Upper lobe of left lung (tissue), 6 donors: ENCODE measurements at places on chromosomes 11 and 22. TPM values are rescaled to one million over a fixed set of nuclear protein-coding genes. Genes with fewer than 3 reads are reported as not detected.

DNA sequence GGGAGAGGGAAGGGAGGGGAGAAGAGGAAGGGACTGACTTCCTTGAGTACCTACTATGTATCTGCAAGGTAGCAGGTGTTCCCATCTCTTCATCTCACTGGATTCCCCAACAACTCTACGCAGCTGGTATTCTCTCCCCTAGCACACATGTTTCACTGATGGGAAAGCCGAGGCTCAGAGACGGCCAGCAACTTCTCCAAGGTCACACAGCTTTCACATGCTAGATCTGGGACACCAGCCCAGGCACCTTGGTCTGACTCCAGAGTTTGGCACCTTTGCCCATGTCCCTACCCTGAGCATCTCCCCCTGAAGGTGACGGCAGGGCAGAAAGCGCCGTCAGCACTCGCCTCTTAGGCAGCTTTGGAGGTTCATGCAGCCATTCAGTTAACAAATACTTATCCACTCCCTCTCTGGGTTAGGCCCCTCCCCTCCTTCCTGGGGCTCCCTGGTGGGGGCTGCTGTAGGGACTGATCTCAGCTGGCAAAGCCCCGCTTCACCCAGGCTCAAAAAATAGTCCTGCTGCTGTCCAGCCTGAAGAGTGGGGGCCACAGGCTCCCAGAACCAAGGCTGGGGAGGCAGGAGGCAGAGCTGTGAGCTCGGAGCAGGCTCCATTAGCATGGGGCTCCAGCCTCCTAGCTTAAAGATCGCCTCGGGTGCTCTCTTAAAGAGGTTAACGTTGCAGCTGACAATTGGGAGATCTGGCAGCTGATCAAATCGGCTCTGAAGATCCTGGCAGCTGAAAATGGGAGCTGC is 79.4 kb downstream of the IGLL1 start:
- H3K27ac ChIP-seq: no peak overlapping the region
- H3K27me3 ChIP-seq: no peaks in the 10 kb centered on the region
- no peaks in the 10 kb centered on the region for H3K36me3 ChIP-seq
- DNase-seq: no peak

- H3K4me3 ChIP-seq: no peak overlapping the region
- no peaks in the 10 kb centered on the region for H3K36me3 ChIP-seq
- H3K27ac ChIP-seq: peak overlapping the region; percentile 90
- peaks cover 81% of the 10 kb centered on the region for H3K4me1 ChIP-seq
- no peak for DNase-seq
- no peaks in the 10 kb centered on the region for H3K27me3 ChIP-seq
These were observed 25.6 kb downstream of the FLI1 start for GRCh38 chr11:128719556-128719824.

The PRPF19 gene
- 72.8 TPM for total RNA-seq

The FAM180B gene
- not detected for total RNA-seq

DNA sequence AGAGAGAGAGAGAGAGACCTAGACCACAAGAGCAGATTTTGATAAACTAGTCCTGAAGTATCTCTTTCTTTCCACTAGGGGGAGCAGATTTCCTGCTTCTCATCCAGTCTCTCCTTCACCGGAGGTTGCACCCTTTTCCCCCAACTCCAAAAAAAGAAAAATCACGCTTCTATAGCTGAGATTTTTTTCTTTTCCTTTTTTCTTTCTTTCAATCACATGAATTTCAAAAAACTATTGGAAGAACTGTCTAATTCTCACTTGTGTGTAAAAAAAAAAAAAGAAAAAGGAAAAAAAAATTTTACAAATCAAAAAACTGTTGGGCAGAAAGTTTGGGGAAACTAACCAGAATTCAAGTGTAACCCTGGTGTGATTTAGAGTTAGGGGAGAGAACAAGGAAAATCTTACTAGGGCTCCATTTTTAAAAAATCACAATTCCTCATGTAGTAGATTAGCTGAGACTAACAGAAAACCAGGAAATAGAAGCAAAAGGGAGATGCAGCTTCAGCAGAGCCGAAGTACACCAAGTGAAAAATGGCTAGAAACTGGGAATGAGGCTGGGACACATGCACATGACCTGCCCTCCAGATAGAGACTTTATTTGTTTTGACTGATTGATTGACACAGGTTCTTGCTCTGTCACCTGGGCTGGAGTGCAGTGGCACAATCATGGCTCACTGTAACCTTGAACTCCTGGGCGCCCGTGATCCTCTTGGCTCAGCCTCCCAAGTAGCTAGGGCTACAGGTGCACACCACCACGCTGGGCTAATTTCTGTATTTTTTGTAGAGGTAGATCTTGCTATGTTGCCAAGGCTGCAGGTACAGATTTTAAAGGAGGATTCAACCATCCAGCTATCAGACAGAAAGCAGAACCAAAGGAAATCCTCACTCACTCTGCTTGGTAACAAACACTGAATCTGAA is 27.1 kb downstream of the SDHD start:
- no peak overlapping the region for H3K4me3 ChIP-seq
- H3K36me3 ChIP-seq: no peaks in the 10 kb centered on the region
- no peaks in the 10 kb centered on the region for H3K27me3 ChIP-seq
- no peaks in the 10 kb centered on the region for H3K4me1 ChIP-seq
- no peak overlapping the region for H3K27ac ChIP-seq

The TSPAN32 gene
- total RNA-seq: 4.7 TPM

DNA sequence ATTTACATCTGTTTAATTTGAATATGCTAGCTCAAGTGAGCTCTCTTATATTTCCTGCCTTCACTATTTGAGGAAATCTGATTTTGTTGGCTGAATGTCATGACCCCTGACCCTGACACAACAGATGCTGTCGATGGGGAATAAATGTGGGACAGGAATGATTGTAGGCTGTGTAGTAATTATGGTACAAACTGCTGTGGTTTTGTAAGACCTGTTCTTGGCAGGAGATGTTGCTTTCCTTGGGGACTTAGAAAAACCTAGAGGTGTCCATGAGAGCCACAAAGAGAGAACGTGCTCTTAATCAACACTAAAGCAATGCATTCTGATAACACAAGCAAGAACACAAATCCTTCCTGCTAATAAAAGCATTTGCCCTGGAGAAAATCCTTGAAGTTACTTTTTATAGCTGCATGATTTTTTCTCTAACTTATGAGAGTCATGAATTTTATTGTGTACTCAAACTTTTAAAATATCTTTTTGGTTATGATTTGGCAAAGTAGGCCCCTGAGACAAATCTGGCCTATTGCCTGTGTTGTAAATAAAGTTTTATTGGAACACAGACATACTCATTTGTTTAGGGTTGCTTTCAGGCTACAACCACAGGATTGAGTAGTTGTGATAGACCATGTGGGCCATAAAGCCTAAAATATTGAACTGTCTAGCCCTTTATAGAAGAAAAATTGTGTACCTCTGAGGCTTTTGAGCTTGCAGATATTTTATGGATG is 90.2 kb downstream of the DDX10 start:
- H3K27ac ChIP-seq: no peak overlapping the region
- DNase-seq: no peak
- H3K4me1 ChIP-seq: no peaks in the 10 kb centered on the region
- no peaks in the 10 kb centered on the region for H3K27me3 ChIP-seq

DNA sequence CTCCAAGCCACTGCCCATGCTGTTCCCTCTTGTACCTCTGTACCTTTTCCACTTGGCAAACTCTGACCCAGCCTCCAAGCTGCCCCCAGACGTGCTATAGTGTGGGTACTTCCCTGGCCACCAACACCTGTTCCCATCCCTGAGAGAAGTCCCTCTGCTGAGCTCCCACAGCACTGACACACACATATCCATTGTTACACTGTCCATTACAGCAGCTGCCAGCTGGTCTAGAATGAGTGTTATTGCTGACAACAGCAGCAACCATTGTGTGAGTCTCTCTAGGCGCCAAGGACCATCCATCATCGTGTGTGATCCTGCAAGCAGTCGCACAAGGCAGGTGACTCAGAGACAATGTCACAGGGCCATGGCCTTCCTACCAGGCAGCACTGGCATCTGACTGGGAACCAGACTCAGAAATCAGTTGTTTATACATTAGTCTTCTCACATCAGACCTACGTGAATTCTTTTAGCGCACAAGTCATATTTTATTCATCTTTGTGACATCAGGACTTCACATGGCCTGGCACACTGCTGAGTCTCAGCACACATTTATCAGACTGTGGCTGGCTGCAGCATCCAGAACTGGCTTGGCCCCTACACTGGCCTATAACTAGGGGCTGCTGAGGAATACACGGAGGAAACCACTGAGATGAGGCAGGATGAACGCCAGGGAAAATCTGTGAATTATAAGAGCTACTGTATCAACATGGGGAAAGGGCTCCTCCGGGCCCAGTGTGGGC is 56.4 kb downstream of the SGSM3 start:
- peaks cover 4% of the 10 kb centered on the region for H3K4me1 ChIP-seq
- DNase-seq: no peak
- no peak overlapping the region for H3K27ac ChIP-seq
- H3K4me3 ChIP-seq: no peak overlapping the region
- H3K27me3 ChIP-seq: no peaks in the 10 kb centered on the region

GRCh38 chr11:86211619-86212018 is 32.9 kb upstream of the EED start:
- no peaks in the 10 kb centered on the region for H3K27me3 ChIP-seq
- no peaks in the 10 kb centered on the region for H3K36me3 ChIP-seq
- H3K4me1 ChIP-seq: no peaks in the 10 kb centered on the region
- DNase-seq: no peak
- no peak overlapping the region for H3K4me3 ChIP-seq

DNA sequence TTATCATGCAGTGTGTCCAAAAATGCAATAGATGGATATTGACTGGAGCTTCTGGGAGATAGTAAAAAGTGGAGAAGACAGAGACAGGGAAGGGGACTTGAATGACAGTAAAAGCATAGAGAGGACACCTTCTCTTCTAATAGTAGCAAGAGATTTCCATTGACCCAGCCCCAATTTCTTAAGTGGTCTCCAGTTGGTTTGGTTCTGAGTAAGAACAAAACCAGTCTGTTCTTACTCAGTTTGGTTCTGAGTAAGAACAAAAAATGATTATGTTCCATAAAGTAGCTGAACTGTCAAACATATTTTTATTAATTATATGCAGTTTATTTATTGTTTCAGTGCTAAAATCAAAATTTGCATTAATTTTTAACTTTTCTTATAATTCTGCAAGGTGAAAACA is 316.8 kb upstream of the MPPED2 start:
- no peaks in the 10 kb centered on the region for H3K4me1 ChIP-seq
- H3K36me3 ChIP-seq: no peaks in the 10 kb centered on the region
- no peak for DNase-seq
- H3K27ac ChIP-seq: no peak overlapping the region
- H3K27me3 ChIP-seq: no peaks in the 10 kb centered on the region

DNA sequence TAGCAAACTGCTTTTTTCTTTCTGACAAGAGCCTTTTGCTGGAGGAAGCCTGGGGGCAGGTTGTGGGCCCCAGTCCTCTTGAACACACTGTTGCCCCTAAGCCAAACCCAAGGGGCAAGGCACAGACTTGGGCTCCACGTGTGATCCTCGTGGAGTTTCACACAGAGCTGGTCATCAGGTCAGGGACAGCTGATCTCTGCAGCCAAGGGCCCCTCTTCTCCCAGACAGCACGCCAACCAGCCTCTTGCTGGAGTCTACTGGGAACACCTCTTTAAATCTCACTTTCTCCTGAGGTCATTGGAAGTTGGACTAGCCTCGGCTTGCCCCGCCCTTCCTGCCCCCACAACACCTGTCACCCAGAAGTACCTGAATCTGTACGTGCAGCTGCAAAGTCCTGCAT is 39.8 kb downstream of the C11orf58 start:
- no peak overlapping the region for H3K4me3 ChIP-seq
- H3K27ac ChIP-seq: no peak overlapping the region
- no peak for DNase-seq
- H3K36me3 ChIP-seq: no peaks in the 10 kb centered on the region
- no peaks in the 10 kb centered on the region for H3K27me3 ChIP-seq
- H3K4me1 ChIP-seq: peaks cover 5% of the 10 kb centered on the region

- no peaks in the 10 kb centered on the region for H3K27me3 ChIP-seq
- no peak overlapping the region for H3K4me3 ChIP-seq
- DNase-seq: no peak
- H3K27ac ChIP-seq: no peak overlapping the region
These were observed 187.8 kb downstream of the MIAT start for GRCh38 chr22:26845021-26845743.

The GLYAT gene
- not detected for total RNA-seq

DNA sequence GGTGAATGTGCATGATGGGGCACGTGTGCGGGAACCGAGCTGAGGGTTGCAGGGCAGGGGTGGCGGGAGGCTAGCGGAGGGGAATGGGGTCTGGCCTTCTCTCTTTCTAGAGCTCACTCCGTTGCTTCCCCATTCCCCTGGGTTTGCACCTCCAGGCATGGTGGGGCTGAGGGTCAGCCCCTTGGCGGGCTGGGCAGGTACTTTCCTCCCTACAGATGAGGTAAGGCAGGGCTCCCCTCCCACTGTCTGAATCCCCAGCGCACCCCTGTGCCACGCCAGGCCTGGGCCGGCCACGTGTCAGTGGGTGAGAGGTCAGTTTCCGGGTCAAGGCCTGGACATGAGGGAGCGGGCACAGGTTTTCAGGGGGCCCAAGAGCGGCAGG is 8.9 kb downstream of the SUSD2 start:
- H3K36me3 ChIP-seq: peaks cover 19% of the 10 kb centered on the region
- H3K27me3 ChIP-seq: no peaks in the 10 kb centered on the region
- peak overlapping the region; percentile 66 for H3K27ac ChIP-seq
- peak; percentile 74 for DNase-seq
- peaks cover 26% of the 10 kb centered on the region for H3K4me1 ChIP-seq
- H3K4me3 ChIP-seq: no peak overlapping the region

DNA sequence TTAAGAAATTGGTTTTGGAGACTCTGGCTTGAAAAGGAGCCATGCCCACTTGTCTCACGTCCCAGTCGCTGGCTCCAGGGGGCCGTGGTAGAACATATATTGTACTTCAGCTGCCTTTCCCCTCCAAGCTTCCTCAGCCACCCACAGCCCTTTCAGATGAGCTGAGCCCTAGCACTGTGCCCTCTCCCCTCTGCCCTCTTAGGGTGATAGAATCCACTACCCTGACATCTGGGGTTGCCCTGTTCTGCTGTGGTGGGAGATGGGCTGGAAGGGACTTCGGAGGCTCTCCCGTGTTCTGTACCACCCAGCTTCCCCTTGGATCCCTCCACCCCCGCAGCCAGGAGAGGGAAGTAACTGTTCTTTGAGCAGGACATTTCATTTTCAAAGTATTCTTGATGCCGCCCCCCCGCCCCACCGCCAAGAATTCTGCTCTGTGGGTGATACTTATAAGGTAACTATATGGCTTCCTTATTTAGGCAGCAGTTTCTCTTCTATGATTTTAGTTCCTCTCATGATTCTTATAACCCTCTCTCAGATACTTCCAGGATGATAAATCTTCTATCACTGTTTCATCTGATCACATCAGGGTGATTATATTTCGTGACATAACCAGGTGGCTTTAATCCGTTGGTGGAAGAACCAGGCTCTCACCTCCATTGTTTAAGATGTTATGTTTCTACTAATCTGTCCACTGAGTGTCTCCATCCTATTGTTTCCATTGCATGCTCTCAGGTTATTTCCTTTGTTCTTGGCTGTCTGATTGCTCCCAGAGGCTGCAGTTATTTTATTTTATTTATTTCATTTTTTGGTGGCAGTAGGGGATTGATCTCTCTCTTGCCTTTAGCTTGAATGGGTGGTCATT is 24.1 kb downstream of the ZBTB16 start:
- no peak for DNase-seq
- peaks cover 100% of the 10 kb centered on the region for H3K4me1 ChIP-seq
- no peaks in the 10 kb centered on the region for H3K36me3 ChIP-seq
- H3K27me3 ChIP-seq: no peaks in the 10 kb centered on the region

GRCh38 chr11:132424433-132424832 is 1054.0 kb downstream of the NTM start:
- no peaks in the 10 kb centered on the region for H3K4me1 ChIP-seq
- H3K36me3 ChIP-seq: no peaks in the 10 kb centered on the region
- H3K27me3 ChIP-seq: no peaks in the 10 kb centered on the region
- DNase-seq: no peak

The DUSP8 gene
- 10.9 TPM for total RNA-seq

GRCh38 chr11:31340903-31341572 is 28.5 kb downstream of the DCDC1 start:
- no peaks in the 10 kb centered on the region for H3K27me3 ChIP-seq
- no peaks in the 10 kb centered on the region for H3K36me3 ChIP-seq
- no peaks in the 10 kb centered on the region for H3K4me1 ChIP-seq
- DNase-seq: no peak
